ENCODE measurements at places on chromosomes 7 and 10.

DNA sequence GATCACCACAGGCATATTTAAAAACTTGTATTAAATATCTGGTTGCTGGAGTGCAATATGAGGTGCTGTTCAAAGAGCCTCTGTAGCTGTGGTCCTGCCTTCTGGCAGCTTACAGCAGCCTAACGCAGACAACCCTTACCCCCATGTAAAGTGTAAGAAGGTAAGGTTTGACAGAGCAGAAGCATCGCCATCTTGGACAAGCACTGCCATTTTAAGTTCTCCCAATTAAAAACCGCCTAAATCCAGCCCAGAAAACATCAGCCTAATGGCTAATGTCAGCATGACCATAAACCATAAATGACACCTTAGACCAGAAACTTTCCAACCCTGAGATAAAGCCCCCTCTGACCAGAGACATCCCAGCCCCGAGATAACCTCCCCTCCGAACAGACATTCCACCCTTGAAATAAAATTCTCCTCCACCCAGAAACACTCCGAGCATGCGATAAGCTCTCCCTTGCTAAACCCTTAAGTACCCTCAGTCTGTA, 5.3 kb upstream of the OIT3 start:
- H3K27ac ChIP-seq, result no peak overlapping the region
- no peak overlapping the region for H3K4me3 ChIP-seq
- DNase-seq, result no peak
- H3K36me3 ChIP-seq, result peaks cover 44% of the 10 kb centered on the region

- H3K36me3 ChIP-seq, result peaks cover 6% of the 10 kb centered on the region
- no peak overlapping the region for H3K4me3 ChIP-seq
- no peaks in the 10 kb centered on the region for H3K27me3 ChIP-seq
- H3K4me1 ChIP-seq, result peaks cover 13% of the 10 kb centered on the region
Measured at GRCh38 chr10:80081801-80082750, 3.6 kb downstream of the TMEM254 start.

GRCh38 chr10:50585921-50586739, 37.6 kb downstream of the SGMS1 start:
- H3K4me3 ChIP-seq, result no peak overlapping the region
- peak; percentile 75 for DNase-seq
- H3K36me3 ChIP-seq, result peaks cover 17% of the 10 kb centered on the region
- no peaks in the 10 kb centered on the region for H3K27me3 ChIP-seq

DNA sequence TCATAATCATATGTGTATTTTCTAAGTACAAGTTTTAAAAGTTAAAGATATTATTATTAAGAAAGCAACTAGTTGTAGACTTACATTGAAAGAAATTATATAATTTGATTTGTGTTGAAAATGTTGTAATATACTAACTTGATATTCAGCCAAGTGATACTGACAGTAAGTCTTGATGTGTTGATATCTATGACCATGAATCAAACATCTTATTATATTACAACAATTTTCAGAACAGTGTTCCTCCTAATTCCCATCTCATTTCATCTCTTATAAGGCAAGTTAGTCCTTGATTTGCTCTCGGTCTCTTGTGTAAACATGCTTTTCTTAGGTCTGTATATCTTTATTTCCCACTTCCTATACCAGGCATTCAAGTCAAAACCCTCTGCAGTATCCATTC, 269.2 kb upstream of the SEMA3E start:
- H3K27me3 ChIP-seq, result no peaks in the 10 kb centered on the region
- no peak for DNase-seq
- no peak overlapping the region for H3K27ac ChIP-seq
- H3K4me1 ChIP-seq, result no peaks in the 10 kb centered on the region
- no peaks in the 10 kb centered on the region for H3K36me3 ChIP-seq

GRCh38 chr10:79406683-79407422, 38.6 kb downstream of the ZCCHC24 start:
- no peaks in the 10 kb centered on the region for H3K27me3 ChIP-seq
- no peak overlapping the region for H3K27ac ChIP-seq
- DNase-seq, result no peak
- peaks cover 8% of the 10 kb centered on the region for H3K36me3 ChIP-seq

DNA sequence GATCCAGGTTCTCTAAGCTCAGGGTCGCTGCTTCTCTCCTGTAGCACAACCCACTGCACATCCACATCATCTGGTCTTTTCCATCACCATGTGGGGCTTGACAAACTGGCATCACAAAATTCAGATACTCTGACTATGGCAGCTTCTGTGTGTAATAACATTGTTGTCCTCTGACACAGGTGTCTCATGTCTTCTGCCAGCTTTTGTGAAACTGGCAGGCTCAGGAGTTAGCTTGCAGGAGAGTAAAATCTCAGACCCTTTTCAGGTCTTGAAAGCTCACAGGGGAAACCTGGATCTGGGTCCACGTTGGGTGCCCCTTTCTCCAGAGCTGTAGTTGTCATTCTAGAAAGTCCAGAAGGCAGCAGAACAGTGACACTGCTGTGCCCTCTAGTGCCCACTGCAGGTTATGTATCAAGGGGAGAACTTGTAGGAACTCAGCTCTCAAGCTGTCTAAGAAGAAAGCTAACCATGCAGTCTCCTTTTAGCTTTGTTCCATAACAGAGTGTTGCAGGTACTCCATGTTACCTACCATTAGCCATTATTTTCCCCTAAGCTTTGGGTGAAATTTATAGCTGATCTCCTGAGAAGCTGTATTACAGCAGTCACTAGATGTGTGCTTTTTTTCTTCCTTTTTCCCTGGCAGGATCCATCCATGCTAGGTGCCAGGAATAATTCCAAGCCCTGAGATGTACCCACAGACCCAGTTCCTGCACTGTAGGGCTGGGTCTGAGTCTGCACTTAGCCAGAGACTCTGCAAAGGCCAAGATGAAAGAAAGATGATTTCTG, 102.7 kb downstream of the ZNF248 start:
- no peak overlapping the region for H3K27ac ChIP-seq
- H3K36me3 ChIP-seq, result no peaks in the 10 kb centered on the region
- no peaks in the 10 kb centered on the region for H3K27me3 ChIP-seq
- no peak overlapping the region for H3K4me3 ChIP-seq

- H3K4me1 ChIP-seq, result peaks cover under 1% of the 10 kb centered on the region
- no peaks in the 10 kb centered on the region for H3K27me3 ChIP-seq
- H3K36me3 ChIP-seq, result no peaks in the 10 kb centered on the region
Measured at GRCh38 chr7:130278860-130279259, 12.2 kb downstream of the CPA2 start.

- DNase-seq, result no peak
- no peaks in the 10 kb centered on the region for H3K36me3 ChIP-seq
- H3K27me3 ChIP-seq, result no peaks in the 10 kb centered on the region
- H3K4me1 ChIP-seq, result no peaks in the 10 kb centered on the region
- H3K27ac ChIP-seq, result no peak overlapping the region
Measured at GRCh38 chr7:96354881-96355280, 33.0 kb upstream of the SLC25A13 start.

GRCh38 chr7:140230516-140230860, 53.7 kb upstream of the KDM7A start:
- peaks cover 14% of the 10 kb centered on the region for H3K27me3 ChIP-seq
- peak overlapping the region; percentile 68 for H3K4me3 ChIP-seq
- H3K27ac ChIP-seq, result peak overlapping the region; percentile 92
- H3K36me3 ChIP-seq, result no peaks in the 10 kb centered on the region
- DNase-seq, result no peak

- no peak overlapping the region for H3K27ac ChIP-seq
- H3K36me3 ChIP-seq, result peaks cover 11% of the 10 kb centered on the region
- H3K4me3 ChIP-seq, result no peak overlapping the region
- no peak for DNase-seq
- no peaks in the 10 kb centered on the region for H3K27me3 ChIP-seq
Measured at GRCh38 chr7:149569726-149570422, 72.3 kb upstream of the ZNF746 start.

DNA sequence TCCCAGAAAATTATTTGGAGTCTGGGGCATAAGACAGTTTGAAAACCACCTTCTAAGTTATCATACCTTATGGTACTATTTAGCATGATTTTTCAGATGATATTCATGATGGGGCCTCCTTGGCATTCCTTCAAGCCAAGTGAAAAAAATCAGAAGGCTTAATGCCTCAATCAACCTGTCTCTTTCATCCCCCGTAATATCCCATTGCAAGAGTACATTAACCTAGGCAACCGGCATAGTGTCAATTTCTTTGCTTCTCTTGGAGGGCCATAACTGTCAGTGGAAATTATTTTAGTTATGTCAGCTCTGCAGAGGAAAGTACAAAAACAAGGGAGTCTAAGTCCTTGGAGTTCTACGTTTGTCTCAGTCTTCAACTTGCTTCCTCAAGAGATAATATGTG, 43.4 kb downstream of the INHBA start:
- DNase-seq, result no peak
- H3K36me3 ChIP-seq, result no peaks in the 10 kb centered on the region
- H3K4me1 ChIP-seq, result no peaks in the 10 kb centered on the region
- H3K27me3 ChIP-seq, result no peaks in the 10 kb centered on the region
- H3K4me3 ChIP-seq, result no peak overlapping the region

- no peaks in the 10 kb centered on the region for H3K27me3 ChIP-seq
- no peak for DNase-seq
- no peaks in the 10 kb centered on the region for H3K4me1 ChIP-seq
- no peak overlapping the region for H3K27ac ChIP-seq
- no peak overlapping the region for H3K4me3 ChIP-seq
Measured at GRCh38 chr7:981793-982510, 1.0 kb upstream of the CYP2W1 start.

GRCh38 chr10:92699518-92700381, 10.0 kb downstream of the HHEX start:
- DNase-seq, result peak; percentile 15
- H3K4me1 ChIP-seq, result peaks cover 27% of the 10 kb centered on the region
- H3K4me3 ChIP-seq, result peak overlapping the region; percentile 38
- no peak overlapping the region for H3K27ac ChIP-seq
